Renal cortex interstitium (tissue), 15 donors: ENCODE measurements at places on chromosomes 2 and 18.

- DNase-seq: no peak
These were observed 66.9 kb downstream of the ACVR1 start for GRCh38 chr2:157809212-157809611.

DNA sequence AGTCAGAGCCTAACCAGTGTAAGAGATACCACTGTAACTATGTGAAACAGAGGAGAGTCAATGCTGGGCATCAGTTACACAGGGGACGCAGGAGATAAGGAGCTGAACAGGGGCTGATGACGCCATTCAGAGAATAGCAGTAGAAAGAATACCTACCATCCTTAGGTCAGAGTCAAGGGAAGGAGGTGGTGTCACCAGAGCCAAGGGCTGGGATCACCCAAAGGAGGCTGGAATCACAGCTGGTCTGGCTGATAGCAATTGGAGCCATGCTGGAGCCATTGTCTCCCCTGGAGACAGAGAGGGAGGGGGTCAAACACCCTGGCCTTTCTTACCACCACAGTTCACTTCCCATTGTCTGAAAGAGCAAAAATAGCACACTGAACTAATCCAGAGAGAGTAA, 37.3 kb upstream of the C18orf32 start:
- no peak for DNase-seq

GRCh38 chr18:34726286-34727004, 16.3 kb downstream of the DTNA start:
- no peak for DNase-seq

DNA sequence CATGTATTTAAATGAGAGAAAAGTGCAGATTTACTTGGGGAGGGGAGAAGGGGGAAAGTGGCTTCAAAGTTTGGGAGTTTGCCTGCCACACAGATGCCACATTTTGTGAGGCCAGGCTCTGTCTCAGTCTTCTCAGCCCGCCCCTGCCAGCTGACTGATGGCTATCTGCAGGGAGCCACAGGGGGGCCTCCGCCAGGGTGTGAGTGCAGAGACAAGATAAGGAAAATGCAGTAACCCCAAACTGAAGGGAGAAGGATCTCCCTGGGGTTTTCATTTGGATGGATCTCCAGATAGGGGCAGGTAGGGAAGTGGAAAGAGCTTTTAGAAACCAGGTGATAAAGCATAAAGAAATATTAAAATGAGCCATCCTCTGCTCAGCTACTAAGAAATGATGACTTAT, 128.8 kb downstream of the ZNF521 start:
- DNase-seq: no peak

GRCh38 chr2:136310005-136310495, 192.1 kb upstream of the CXCR4 start:
- DNase-seq: no peak

DNA sequence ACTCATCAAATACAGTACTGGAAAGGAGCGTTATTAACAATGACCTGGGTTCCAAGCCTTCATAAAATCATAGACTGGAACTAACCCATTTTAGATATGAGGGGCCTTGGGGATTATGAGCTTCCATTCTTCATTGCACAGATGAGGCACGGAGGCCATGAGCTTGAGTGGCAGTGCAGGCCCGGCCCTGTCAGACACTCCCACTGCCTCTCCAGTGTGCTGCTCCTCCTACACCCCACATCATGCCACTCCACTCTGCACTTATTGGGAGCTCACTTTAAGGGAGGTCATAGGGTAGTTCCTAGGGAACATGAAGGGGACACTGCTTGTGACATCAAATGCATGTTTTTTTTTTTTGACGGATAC, 77.9 kb downstream of the TSN start:
- no peak for DNase-seq

DNA sequence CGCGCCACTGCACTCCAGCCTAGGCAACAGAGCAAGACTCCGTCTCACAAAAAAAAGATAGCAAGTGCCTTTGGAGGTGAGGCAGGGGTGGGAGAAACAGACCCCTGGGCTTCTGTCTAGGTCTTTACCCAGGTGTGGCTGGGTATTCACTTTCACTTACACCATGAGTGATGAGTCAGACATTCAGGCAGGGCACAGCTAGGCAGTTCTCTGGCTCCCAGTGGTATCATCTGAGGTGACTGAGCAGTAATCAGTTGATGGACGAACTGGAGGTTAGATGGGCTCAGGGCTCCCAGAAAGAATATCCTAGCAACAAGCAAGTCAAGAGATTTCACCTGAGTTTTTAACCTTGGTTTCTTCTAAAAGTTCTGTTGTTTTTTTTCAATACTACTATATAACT, 107.0 kb upstream of the RAB6C start:
- no peak for DNase-seq

- no peak for DNase-seq
These were observed 40.2 kb downstream of the DDX1 start for GRCh38 chr2:15631883-15632282.

GRCh38 chr18:58567453-58568196, 61.3 kb downstream of the ALPK2 start:
- no peak for DNase-seq

GRCh38 chr2:224520064-224520463, 65.1 kb downstream of the CUL3 start:
- no peak for DNase-seq

GRCh38 chr2:176534798-176535466, 265.7 kb downstream of the MTX2 start:
- no peak for DNase-seq

- no peak for DNase-seq
These were observed 46.7 kb upstream of the BARD1 start for GRCh38 chr2:214856137-214856536.

DNA sequence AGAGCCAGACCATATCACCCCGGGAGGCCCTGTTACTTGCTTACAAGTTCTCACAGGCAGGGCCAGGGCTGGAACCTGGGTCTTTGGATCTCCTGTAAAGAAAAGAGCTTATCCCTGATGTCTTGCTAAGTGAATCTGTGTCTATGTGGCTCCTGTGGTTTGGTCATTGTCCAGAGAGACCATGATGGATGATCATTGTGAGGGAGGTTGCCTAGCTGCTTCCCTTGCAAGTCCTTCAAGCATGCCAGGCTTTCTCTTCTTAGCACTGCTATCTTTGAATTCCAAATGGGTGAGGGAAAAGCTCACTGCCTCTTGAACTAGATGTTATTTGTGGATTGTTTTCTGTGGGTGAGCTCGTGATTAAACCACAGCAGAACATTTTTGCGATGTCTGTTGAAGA, 151.6 kb downstream of the FSHR start:
- DNase-seq: no peak

- DNase-seq: no peak
These were observed 323.1 kb downstream of the SLC8A1 start for GRCh38 chr2:40128796-40129195.

DNA sequence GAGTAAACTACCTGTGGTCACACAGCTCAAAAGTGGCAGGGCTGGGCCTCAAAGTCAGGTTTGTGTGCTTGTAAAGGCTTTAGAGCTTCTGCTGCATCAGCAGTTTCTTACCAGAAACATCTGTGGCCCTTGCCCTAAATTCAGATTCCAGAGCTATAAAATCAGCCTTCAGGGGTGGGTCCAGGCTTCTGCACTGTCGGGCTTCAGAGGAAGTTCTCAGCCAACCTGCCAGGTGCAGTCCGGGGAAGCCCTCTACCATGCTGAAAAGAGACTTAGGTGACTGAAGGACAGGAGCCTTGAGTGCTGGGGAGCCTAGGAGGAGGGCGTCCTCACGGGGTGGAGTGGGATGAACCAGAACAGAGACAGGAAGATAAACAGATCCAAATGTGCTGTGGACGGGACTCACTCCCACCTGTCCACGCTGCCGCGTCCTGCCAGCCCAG, 69.9 kb upstream of the HS6ST1 start:
- no peak for DNase-seq

GRCh38 chr2:235564884-235565530, 71.2 kb downstream of the AGAP1 start:
- DNase-seq: no peak

DNA sequence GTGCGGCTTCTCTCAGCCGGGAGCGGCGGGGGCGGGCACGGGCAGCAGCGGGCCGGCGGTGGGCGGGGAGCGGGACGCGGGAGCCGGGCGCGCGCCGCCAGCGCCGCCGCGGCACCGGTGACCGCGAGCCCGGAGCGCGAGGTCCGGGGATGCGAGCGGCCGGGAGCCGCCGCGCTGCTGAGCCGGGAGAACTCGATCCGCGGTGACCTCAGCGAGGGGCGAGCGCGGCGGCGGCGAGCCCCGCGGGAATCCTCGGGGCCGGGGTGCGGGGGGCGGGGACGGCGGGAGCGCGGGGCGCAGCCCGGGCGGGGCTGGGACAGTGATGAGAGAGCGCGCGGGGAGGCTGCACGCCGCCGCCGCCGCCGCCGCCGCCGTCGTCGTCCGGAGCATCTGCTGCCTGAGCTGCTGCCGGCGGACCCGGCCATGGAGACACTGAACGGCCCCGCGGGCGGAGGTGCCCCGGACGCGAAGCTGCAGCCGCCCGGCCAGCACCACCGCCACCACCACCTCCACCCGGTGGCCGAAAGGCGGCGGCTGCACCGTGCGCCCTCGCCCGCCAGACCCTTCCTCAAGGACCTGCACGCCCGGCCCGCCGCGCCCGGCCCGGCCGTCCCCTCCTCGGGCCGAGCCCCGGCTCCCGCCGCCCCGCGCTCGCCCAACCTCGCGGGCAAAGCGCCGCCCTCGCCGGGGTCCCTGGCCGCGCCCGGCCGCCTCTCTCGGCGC, at the start of gene MTCL1:
Gene MTCL1 (plus strand): TSS at position 319 of the 723 bp plus-strand sequence. CDS start 105 bp downstream, at position 424.
- DNase-seq: no peak

DNA sequence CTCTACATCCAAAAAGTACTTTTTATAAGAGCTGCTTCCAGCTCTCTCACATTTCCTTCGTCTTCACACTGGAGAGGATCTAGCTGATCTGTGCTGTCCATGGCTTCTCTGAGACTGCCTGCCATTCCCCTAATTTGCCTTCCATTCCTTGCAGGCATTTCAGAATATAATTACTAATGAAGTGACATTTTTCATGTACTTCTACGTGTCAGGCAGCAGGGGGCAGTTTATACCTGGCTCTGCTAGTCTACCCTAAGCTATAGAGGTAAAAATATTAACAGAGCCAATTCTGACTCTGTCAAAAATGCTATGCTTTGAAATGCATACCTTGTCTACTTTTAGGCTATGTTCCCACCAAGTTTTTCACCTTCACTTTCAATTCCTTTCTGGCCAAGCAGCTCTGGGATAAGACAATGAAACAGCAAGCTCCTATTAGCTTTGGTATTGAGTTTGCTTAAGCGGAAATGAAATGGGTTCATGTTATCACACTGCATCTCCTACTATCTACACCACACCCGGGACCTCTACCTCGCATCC, 81.9 kb downstream of the MEP1B start:
- DNase-seq: peak; percentile 33

- DNase-seq: no peak
These were observed 253.4 kb upstream of the ZSWIM2 start for GRCh38 chr2:187102381-187102780.

- no peak for DNase-seq
These were observed 43.2 kb downstream of the SCG2 start for GRCh38 chr2:223558970-223559369.

DNA sequence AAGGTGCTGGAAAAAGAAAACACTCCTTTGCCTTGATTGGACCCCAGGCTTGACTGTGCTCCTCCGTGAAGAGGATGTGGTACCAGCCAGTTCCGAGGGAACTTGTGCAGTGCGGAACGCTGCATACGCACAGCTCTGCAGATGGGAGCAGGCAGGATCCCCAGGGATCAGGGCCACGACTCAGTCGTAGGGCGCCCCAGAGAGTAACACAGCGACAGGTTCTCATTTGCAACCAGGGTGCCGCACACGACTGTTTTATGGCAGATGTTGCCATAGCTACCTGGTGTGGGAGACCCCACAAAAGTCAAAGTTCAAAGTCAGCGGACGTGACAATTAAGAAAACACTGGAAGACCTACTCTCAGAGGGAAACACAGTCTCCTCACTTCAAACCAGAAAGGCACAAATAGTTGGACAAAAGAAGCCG, 779 bp downstream of the MALL start:
- no peak for DNase-seq

DNA sequence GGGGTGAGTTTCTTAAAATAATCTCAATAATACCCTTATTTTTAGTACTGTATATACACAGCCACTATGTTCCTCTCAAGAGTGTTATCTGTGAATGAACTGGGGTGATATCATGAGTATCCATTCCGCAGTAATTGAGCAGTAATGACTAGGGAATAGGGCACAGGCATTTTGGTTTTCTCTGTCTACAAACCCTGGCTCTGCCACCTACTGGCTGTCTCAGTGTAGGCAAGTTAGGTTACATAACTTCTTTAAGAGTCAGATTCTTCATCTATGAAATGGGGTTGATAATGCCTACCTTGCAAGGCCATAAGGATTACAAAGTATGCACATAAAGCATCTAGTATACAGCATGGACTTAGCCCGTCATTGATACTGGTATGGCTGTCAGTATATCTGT, 555.8 kb downstream of the NRXN1 start:
- no peak for DNase-seq

GRCh38 chr2:153476816-153477635, 1.5 kb downstream of the RPRM start:
- no peak for DNase-seq

GRCh38 chr18:30828700-30829099, 213.8 kb downstream of the DSC3 start:
- no peak for DNase-seq

DNA sequence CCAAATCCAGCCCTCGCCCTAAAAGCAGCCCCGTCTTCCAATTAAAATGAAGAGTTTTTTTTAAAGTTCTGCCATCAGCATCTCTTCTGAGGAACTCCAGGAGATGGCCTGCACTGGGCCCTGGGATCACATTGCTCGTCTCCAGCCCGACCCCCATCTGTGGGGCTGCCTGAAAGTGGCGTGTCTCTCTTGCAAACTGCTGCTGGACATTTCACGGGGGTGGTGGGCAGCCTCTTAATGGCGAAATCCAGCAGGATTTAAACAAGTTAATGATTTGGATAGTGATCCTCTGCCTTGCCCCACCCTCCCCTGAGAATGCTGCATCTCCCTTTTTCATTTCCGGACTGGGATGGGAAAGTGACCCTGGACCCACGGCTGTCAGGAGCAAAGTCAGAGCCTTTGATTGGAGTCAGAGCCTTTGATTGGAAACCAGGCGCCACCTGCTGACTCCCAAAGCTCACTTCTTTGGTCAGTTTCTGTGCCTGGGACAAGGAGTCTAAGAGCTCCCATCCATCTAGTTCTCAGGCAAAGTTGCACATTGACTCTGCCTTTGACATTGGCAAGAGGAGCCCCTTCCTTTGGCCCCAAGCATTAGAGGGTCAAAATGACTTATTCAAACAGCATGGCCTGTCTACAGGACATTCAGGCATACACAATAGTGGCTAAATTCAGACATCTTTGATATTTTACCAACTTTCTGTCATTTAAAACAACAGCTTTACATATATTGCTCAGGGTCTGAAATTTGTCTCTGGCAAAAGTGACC, 155.2 kb downstream of the SH3BP4 start:
- peak; percentile 78 for DNase-seq
